Activated naive CD4-positive, alpha-beta T cell (primary cell): ENCODE measurements at places on chromosomes 7 and 10.

- no peak for DNase-seq
These were observed 6.2 kb downstream of the TMEM130 start for GRCh38 chr7:98863601-98864000.

- DNase-seq: no peak
These were observed 3.8 kb downstream of the NFE2L3 start for GRCh38 chr7:26155531-26156375.

DNA sequence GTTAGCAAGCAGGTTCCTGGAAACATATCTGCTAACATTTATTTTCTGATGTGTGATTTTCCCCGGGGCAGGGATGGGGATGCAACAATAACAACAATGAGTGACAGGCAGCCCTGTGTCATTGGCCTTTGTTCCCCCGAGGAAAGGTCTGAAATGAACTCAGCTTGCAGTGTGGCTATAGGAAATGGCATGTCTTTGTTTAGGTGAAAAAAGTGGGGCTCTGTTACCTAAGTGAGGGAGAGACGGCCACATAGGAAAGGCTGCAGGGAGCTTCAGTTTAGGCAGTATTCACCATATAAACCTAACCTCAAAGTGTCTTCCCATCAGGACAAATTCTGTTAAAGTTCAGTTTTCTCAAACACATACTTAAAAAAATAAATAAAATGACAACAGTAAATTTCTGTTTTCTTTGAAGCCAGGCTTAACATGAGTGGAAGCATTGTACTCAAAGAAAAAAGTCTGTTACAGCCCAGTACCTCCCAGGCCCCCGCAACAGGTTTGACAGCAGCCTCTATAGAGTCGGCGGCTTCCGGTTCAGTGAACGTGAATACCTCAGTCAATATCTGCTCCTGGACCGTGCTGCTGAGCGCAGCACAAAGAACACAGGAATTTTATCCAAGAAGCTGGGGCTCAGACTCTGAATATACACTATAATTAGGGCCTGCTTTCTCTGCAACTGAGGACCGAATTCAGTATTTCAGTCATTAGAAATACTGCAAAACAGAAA, 168.3 kb downstream of the GLI3 start:
- no peak for DNase-seq

DNA sequence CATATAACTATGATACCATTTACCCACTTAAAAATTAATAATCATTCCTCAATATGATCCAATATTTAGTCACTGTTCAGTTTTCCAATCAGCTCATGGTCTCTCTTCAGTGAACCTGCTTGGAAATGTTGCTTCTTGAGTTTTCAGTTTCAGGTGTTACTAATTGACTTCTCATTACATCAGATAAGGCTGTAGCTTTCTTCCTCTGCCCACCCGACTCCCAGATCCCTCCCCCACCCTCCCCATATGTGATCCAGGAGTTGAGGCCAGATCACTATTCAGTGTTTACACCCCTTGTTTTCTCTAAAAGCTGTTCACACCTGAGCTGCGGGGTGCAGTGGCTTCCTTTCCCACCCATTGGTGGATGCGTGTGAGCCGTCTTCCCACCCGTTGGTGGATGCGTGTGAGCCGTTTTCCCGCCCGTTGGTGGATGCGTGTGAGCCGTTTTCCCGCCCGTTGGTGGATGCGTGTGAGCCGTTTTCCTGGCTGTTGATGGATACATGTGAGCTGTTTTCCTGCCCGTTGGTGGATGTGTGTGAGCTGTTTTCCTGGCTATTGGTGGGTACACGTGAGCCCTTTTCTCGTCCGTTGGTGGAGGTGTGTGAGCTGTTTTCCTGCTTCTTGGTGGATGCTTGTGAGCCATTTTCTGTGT, 3.2 kb upstream of the MTG1 start:
- no peak for DNase-seq

GRCh38 chr7:47069385-47070076, 512.4 kb downstream of the TNS3 start:
- DNase-seq: no peak

DNA sequence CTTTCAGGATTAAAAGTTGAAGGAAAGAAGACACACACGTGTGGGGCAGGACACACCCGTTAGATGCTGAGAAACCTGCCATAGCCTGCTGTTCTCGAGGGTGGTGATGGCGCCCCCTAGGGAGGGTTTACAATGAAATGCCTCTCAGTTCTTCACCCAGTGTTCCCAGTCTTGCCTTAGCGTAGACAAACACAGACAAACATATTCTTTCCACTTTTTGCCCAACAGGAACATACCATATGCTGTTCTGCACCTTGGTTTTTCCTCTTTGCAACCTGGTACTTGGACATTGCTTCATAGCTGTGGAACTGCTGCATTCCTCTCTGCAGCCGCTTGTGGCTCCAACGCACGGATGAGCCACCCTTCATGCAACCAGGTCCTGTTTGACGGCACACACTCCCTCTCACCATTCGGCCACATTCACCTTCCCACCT, 23.3 kb upstream of the HSPA12A start:
- no peak for DNase-seq

- no peak for DNase-seq
These were observed 220.0 kb downstream of the AGMO start for GRCh38 chr7:15341817-15342216.

GRCh38 chr7:100210805-100211204, 8.9 kb upstream of the PVRIG start:
- DNase-seq: no peak

DNA sequence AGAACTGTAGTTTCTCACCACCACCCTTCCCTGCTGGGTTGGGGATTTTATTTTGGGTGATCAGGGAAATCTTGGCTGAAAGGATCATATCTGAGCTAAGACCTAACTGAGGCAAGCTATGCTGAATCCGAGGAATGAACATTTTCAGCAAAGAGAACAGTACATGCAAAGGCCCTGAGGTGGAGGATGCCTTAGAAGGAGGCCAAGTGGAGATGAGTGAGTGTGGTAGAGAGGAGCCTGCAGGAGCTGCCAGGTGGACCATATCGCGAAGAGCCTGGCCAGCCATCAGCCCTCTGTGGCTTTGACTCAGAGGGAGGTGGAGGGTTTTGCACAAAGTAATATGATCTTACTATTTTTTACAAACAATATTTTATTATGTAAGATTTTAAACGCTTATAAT, 1.6 kb upstream of the RASGEF1A start:
- DNase-seq: no peak

GRCh38 chr10:99461230-99461629, 30.8 kb upstream of the GOT1 start:
- no peak for DNase-seq

DNA sequence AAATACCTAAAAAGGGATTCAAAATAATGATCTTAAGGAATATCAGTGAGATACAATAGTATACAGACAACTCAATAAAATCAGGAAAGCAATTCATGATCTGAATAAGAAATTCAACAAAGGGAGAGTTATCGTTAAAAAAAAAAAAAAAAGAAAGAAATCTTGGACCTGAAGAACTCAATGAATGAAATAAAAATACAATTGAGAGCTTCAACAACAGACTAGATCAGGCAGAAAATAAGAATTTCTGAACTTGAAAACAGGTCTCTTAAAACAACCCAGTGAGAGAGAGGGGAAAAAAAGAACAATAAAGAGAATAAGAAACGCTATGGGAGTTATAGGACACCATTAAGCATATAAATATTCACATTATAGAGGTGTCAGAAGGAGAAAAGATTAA, 72.0 kb upstream of the MACROH2A2 start:
- DNase-seq: no peak

- no peak for DNase-seq
These were observed 48.5 kb upstream of the AQP1 start for GRCh38 chr7:30862995-30863705.
